ENCODE measurements at places on chromosomes 6 and 20.

GRCh38 chr6:96460052-96460700 lies 61.4 kb upstream of the UFL1 start:
- DNase-seq: no peak

- DNase-seq: no peak
These were observed 95.1 kb upstream of the PTPN1 start for GRCh38 chr20:50415021-50415515.

GRCh38 chr6:53455678-53456077 lies 89.2 kb downstream of the GCLC start:
- DNase-seq: no peak

DNA sequence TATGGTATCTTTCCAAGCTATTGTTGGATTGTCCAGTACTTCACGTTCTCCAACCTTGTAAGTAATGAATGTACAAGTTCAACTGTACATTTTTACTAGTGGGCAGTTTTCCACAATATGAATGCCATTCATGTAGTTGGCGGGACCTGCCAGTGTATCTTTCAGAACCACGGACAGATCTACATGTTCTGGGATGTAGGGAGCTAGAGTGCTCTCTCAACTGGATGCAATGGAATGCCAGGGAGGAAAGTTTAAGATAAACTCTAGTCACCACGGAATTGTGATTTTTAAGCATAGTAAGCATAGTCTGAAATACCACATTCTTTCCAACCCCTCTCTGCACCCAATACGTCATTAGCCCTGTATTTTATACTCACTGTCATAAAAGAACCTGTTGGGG lies 21.5 kb upstream of the HLA-C start:
- no peak for DNase-seq

DNA sequence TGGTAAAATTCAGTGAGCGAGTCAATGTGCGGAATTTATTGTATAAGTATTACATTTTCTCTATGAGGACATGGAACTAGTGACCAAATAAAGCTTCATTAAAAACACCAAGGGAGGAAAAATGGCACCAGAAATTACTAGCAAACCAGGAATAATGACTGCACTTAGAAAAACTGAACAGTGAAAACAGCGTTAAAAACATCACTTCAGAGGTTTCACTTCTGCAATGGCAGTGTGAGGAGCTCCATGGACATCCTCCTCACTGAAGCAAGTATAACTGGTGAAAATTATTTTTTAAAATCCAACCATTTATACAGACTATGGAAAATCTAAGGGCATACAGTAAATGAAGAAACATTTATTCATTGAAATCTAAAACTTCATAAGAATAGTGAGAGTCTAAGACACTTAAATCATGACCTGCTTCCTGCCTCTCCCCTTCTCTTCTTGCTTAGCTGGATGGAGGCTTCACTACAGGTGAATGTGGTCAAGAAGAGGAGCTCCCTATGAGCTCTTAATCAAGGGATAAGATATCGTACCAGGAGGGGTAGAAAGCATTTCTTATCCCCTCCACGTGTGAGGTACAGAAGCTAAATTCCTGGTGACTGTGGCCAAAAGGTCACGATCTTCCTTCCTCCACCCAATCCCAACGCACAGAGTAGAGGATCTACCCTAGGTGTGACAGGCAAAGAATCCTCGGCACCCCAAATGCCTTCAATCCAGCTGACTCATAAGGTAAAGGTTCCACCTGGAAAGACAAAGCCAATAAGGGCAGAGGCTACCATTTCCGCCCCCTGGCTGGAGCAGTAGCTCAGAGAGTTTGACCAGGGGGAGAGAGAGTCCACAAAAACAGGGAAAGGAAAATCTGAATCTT lies 12.3 kb upstream of the ASF1A start:
- no peak for DNase-seq

DNA sequence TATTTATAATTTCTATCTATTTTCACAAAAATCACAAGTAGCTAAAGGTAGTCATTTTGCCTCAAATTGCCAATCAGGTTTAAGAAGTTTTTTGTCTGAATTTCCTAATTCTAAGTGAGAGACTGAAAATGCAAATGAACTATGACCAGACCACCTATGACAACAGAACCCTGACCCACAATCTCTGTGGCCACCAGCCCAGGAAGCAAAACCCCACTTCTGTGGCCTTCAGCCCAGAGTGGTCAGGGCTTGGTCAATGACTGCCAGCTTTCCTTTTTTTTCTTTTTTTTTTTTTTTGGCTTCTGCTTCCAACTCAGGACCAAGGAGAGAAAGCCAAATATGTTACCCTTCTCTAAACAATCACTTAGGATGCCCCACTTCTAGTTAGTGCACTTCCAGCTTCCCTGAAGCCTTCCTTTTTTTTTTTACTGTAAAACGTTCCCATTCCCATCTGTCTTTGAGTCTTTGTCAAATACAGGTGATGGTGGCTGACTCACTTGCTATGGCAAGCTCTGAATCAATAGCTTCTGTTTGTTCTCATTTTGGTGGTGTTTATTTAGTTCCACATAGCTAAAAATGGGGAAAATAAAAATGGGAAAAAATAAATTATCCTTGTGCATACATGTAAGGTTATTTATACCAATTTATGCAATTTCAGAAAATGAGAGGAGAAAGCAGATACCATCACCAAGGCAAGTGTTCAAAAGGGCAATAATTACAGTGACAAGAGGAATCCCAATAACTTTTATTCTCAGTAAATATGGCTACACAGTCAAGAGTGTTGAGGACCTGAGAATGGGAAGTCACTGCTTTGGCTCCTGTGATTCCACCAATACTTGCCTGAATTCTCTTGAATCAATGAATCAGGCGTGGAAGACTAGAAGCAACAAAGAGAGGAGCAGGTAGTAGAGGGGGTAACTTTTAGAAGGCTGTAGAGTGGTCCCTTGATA lies 170.3 kb upstream of the PDE7B start:
- no peak for DNase-seq

DNA sequence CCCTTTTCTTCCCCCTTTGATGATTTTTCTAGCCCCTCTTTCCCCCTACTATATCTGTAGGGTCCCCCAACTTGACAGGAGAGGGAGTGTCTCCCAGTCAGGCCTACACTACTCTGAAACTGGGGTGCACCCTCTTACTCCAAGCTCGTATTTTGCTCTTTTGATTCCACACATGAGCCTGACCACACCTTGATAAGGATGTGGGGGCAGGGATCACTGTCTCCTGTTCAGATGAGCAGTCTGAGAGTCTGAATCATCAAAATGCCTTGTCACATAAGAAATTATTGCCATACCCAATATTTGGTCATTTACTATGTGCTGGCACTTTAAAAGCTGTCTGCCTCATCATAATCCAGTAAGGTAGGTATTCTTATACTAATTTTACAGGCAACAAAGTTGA lies 15.9 kb downstream of the PNPLA1 start:
- no peak for DNase-seq

GRCh38 chr6:2531426-2532215 lies 219.1 kb downstream of the MYLK4 start:
- DNase-seq: no peak

- no peak for DNase-seq
These were observed 12.1 kb upstream of the C20orf203 start for GRCh38 chr20:32685541-32686529.

GRCh38 chr6:170271771-170272314 lies 19.0 kb downstream of the DLL1 start:
- peak; percentile 73 for DNase-seq

- DNase-seq: no peak
These were observed 373.0 kb upstream of the ZFP64 start for GRCh38 chr20:52564594-52564993.

DNA sequence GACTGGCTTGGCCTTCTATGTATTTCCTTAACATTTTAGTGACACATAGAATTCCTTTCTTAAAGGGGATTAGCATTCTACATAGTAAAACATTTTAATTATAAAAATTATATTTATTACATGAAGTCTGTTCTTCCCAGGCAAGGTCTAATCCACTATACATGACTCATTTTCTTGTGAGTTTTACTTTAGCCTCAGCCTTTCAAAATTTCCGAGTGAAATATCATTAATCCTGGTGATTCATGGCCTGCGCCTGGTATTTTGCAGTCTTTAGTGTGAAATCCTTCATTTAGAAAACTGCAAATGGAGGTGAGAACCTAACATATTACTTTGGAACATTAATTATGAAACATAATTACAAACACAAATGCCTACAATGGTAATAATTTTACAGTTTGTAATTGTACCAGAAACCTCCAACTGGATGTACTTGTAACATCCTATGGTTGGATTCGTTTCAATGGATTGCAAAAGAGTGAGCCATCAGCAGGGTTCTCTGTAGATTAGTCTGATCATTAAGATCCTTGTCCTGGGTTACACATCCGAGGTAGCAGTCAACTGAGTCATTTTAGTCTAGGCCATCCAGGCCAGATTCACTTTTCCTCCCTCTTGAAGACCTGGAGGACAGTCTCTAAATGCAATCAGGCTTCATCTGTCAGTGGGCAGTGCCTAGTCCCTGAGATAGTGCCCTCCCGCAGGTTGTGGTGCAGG lies 272.0 kb downstream of the PACRG start:
- no peak for DNase-seq

- peak; percentile 55 for DNase-seq
These were observed 38.2 kb downstream of the C6orf132 start for GRCh38 chr6:42104095-42104803.

DNA sequence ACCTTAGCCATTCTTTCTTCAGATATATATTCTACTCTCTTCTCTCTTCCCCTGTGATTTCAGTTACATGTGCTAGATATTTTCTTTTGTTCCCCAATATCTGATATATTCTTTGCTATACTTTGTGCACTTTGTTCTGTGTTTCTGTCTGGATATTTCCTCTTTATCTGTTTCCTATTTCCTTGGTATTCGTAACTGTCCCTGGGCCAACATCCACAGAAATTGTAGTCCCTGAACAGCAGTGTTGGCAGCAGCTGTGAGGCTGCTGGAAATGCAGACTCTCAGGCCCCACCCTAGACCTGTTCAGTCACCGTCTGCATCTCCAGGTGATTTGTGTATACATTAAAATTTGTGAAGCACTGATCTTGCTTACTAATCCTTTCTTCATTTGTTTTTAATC lies 522.9 kb upstream of the SOX4 start:
- DNase-seq: no peak

All from stimulated activated CD4-positive, alpha-beta T cell treated with anti-CD3 and anti-CD28 coated beads, Interleukin-12 subunit alpha, Interleukin-12 subunit beta, amount 100 ng/mL, for 24 hours (primary cell).